Motor neuron (in vitro differentiated cells): ENCODE measurements at places on chromosomes 12 and 14. TPM values are rescaled to one million over a fixed set of nuclear protein-coding genes. Genes with fewer than 3 reads are reported as not detected.

SPIC gene
- 0.71 and 1.5 TPM in 2 replicates for total RNA-seq

ANO2 gene
- total RNA-seq = 0.73 TPM in 2 replicates

INSM2 gene
- 0.15 and 0.52 TPM in 2 replicates for total RNA-seq

OR6J1 gene
- total RNA-seq = 0.39 TPM in 1 of 2 replicates, not detected in the other

ASIC1 gene
- total RNA-seq = 6.7 and 9.3 TPM in 2 replicates

RAD52 gene
- 29.6 and 31.4 TPM in 2 replicates for total RNA-seq

TAS2R46 gene
- total RNA-seq = 1.3 and 3.0 TPM in 2 replicates

CLEC2A gene
- total RNA-seq = not detected in 2 replicates

CCDC184 gene
- total RNA-seq = 37.6 and 38.3 TPM in 2 replicates

PNP gene
- total RNA-seq = 67.8 and 71.5 TPM in 2 replicates

TMEM229B gene
- 1.5 and 2.1 TPM in 2 replicates for total RNA-seq

C12orf75 gene
- 16.2 and 17.3 TPM in 2 replicates for total RNA-seq

SPTLC2 gene
- total RNA-seq = 25.3 and 31.0 TPM in 2 replicates

CD69 gene
- total RNA-seq = 1.0 and 1.3 TPM in 2 replicates
